ENCODE measurements at places on chromosomes 4 and X.

DNA sequence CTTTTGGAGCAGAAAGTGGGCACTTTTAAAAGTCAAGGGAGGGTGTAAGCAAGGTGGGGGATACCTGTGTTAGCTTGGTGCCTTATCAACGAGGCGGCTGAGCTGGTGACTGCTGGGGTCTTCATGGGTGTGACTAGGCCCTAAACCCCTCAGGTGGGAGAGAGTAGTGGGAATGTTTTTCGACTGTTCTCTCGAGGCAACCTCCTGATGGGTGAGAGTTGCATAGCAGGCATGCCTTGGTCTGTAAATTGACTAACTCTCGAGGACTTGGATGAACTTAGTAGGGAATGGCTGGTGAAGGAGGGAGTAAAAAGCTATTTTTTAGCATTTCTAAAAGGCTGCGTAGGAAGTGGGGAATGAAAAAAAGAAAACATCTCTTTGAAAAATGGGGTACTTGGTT, 80.0 kb downstream of the ARHGAP10 start:
- no peaks in the 10 kb centered on the region for H3K36me3 ChIP-seq
- no peak overlapping the region for H3K4me3 ChIP-seq
- peaks cover 12% of the 10 kb centered on the region for H3K4me1 ChIP-seq
- H3K27me3 ChIP-seq: no peaks in the 10 kb centered on the region

- H3K27ac ChIP-seq: no peak overlapping the region
- no peaks in the 10 kb centered on the region for H3K27me3 ChIP-seq
- no peak for DNase-seq
These were observed 1840.1 kb downstream of the PCDH7 start for GRCh38 chr4:32560306-32560705.

- peak overlapping the region; percentile 90 for H3K4me3 ChIP-seq
- peak; percentile 67 for DNase-seq
- H3K27ac ChIP-seq: peak overlapping the region; percentile 88
- H3K36me3 ChIP-seq: no peaks in the 10 kb centered on the region
These were observed 27.0 kb upstream of the TMEM131L start for GRCh38 chr4:153438916-153439756.

DNA sequence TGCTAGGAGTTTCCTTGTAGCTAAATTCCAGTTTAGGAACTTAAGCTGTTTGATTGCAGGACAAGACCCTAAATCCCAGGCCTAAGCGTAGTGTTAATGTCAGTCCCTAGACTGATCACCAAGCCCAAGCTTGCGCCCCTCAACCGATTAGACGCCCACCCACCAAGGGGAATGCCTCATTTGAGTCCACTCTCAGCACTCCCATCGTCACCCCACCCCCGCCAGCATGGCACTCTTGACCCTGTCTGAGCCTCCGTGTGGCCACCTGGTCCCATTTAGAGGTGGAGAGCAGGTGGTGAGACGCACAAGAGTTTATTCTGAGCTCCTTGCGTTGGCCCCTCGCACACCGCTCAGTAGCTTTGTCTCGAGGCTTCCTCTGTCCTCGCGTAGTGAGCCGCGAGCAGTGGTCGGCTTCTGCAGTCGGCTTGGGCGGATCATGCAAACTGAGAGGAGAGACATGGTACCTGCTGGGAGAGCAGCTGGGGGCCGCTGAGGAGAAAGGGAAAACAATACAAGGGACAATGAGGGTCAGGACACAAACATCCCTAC, 48.5 kb upstream of the ZNF157 start:
- DNase-seq: no peak
- no peaks in the 10 kb centered on the region for H3K4me1 ChIP-seq
- no peak overlapping the region for H3K4me3 ChIP-seq
- no peak overlapping the region for H3K27ac ChIP-seq
- H3K36me3 ChIP-seq: no peaks in the 10 kb centered on the region

- H3K4me3 ChIP-seq: no peak overlapping the region
- H3K27ac ChIP-seq: no peak overlapping the region
- peaks cover 4% of the 10 kb centered on the region for H3K4me1 ChIP-seq
- DNase-seq: no peak
- no peaks in the 10 kb centered on the region for H3K36me3 ChIP-seq
These were observed 18.6 kb upstream of the ZIC3 start for GRCh38 chrX:137547291-137547690.

GRCh38 chr4:154001193-154001592, 212.3 kb upstream of the SFRP2 start:
- H3K27ac ChIP-seq: no peak overlapping the region
- DNase-seq: no peak
- H3K27me3 ChIP-seq: peaks cover 50% of the 10 kb centered on the region
- H3K36me3 ChIP-seq: no peaks in the 10 kb centered on the region

- H3K27me3 ChIP-seq: no peaks in the 10 kb centered on the region
- no peak overlapping the region for H3K27ac ChIP-seq
- no peak for DNase-seq
- no peaks in the 10 kb centered on the region for H3K36me3 ChIP-seq
These were observed 332.7 kb upstream of the IGFBP7 start for GRCh38 chr4:57442831-57443291.

DNA sequence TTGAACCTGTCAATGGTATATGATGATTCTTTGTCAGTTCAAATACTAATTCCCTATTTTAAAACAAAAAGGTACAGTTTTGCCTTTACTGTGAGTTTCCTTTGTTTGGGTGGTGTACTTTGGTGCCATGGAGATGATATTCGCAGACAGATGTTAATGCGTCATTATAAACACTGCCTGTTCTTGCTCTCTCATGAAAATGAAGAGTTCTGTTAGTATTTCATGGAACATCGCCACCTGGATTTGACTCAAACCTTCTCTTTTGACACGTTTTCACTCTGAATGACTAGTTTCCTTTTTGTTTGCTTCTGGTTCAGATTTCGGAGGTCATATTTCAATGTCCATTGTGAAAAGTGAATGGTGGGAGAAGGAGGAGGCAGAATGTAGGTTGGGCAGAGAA, 6.9 kb upstream of the CTSO start:
- peaks cover 9% of the 10 kb centered on the region for H3K4me1 ChIP-seq
- DNase-seq: no peak
- H3K4me3 ChIP-seq: no peak overlapping the region
- no peak overlapping the region for H3K27ac ChIP-seq
- no peaks in the 10 kb centered on the region for H3K36me3 ChIP-seq
- H3K27me3 ChIP-seq: peaks cover 20% of the 10 kb centered on the region

DNA sequence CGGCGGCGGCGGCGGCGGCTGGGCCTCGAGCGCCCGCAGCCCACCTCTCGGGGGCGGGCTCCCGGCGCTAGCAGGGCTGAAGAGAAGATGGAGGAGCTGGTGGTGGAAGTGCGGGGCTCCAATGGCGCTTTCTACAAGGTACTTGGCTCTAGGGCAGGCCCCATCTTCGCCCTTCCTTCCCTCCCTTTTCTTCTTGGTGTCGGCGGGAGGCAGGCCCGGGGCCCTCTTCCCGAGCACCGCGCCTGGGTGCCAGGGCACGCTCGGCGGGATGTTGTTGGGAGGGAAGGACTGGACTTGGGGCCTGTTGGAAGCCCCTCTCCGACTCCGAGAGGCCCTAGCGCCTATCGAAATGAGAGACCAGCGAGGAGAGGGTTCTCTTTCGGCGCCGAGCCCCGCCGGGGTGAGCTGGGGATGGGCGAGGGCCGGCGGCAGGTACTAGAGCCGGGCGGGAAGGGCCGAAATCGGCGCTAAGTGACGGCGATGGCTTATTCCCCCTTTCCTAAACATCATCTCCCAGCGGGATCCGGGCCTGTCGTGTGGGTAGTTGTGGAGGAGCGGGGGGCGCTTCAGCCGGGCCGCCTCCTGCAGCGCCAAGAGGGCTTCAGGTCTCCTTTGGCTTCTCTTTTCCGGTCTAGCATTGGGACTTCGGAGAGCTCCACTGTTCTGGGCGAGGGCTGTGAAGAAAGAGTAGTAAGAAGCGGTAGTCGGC, 528 bp downstream of the FMR1 start:
- no peaks in the 10 kb centered on the region for H3K27me3 ChIP-seq
- H3K4me1 ChIP-seq: peaks cover 19% of the 10 kb centered on the region

DNA sequence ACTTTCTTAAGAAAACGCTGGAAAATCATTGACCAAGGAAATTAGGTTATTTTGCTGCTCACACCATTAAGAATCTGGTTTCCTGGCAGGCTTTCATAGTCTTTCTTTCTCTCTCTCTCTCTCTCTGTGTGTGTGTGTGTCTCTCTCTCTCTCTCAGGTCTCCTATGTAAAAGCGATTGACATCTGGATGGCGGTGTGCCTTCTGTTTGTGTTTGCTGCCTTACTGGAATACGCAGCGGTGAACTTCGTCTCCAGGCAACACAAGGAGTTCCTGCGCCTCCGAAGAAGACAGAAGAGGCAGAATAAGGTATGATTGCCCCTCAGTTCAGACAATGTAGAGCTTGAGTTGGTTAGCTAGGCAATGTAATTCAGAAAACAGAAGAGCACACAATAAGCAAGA, 161.2 kb downstream of the GLRA2 start:
- no peak overlapping the region for H3K4me3 ChIP-seq
- DNase-seq: no peak
- no peaks in the 10 kb centered on the region for H3K36me3 ChIP-seq
- H3K27ac ChIP-seq: no peak overlapping the region
- H3K4me1 ChIP-seq: no peaks in the 10 kb centered on the region

- peak overlapping the region; percentile 96 for H3K4me3 ChIP-seq
- H3K27ac ChIP-seq: peak overlapping the region; percentile 82
- H3K4me1 ChIP-seq: peaks cover 50% of the 10 kb centered on the region
- peak; percentile 64 for DNase-seq
- H3K36me3 ChIP-seq: no peaks in the 10 kb centered on the region
These were observed 977 bp downstream of the MAGEE1 start for GRCh38 chrX:76428243-76429130.

DNA sequence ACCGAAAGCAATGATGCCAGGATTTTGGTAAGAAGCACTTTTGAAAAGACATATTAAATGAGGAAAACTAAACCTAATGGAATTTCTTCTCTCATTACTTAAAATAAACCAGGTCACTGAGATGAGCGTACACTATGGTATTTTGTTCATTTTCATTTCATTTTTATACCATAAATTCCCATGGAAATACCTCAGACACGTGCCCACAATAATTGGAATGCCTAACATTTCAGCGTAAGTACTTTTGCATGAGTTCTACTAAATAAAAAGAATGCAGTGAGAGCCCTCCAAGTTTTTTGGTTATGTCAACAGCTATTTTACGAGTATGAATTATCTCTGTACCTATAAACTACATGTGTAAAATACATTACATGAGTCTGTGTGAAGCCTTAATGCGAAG, 3.2 kb downstream of the CAMK2D start:
- H3K4me1 ChIP-seq: peaks cover 10% of the 10 kb centered on the region
- H3K36me3 ChIP-seq: no peaks in the 10 kb centered on the region
- peak overlapping the region; percentile 53 for H3K4me3 ChIP-seq
- H3K27me3 ChIP-seq: no peaks in the 10 kb centered on the region

DNA sequence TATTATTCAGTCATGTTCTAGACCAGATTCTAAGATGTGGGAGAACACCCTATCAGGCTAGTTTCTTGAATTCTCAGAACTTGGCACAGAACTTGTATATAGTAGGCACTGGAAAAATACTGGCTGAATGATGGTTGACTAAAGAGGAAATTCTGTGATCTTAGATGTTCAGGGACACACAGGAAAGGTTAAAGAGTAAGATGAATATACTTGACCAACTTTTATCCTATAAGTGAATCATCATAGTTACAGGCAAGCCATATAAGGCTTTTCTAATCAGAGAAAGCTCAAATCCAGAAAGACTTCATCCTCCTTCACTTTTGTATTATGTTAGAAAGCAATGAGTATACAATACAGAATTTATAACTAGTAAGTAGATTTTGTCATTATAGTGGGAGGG, 53.8 kb downstream of the SEPTIN11 start:
- H3K4me1 ChIP-seq: peaks cover 41% of the 10 kb centered on the region
- peaks cover 17% of the 10 kb centered on the region for H3K36me3 ChIP-seq
- no peak overlapping the region for H3K4me3 ChIP-seq

GRCh38 chr4:108391701-108392455, 223.1 kb upstream of the LEF1 start:
- DNase-seq: no peak
- H3K27me3 ChIP-seq: no peaks in the 10 kb centered on the region
- H3K36me3 ChIP-seq: no peaks in the 10 kb centered on the region
- no peak overlapping the region for H3K27ac ChIP-seq

DNA sequence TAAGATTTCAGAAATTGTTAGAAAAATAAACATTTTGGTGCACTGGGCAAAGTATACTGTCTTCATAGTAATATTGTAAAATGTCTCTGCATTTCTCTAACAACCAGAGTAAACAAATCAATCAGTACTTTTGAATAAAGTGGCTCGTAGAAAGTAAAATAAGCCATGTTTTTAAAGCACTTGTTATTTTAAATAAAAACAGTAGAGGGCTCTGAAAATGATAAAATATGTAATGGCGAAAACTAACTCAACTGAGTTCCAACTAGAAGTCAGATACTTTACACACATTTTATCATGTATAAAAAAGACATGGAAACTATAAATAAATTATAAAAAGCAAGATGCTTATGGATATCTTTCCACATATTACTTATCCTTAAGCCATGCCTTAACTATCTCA, 1134.4 kb downstream of the PDHA2 start:
- DNase-seq: no peak
- no peaks in the 10 kb centered on the region for H3K27me3 ChIP-seq
- H3K36me3 ChIP-seq: no peaks in the 10 kb centered on the region
- no peak overlapping the region for H3K4me3 ChIP-seq

GRCh38 chr4:174209341-174209740, 74.1 kb downstream of the FBXO8 start:
- H3K4me1 ChIP-seq: peaks cover 24% of the 10 kb centered on the region
- peaks cover 5% of the 10 kb centered on the region for H3K36me3 ChIP-seq
- peaks cover 48% of the 10 kb centered on the region for H3K27me3 ChIP-seq
- H3K4me3 ChIP-seq: no peak overlapping the region

DNA sequence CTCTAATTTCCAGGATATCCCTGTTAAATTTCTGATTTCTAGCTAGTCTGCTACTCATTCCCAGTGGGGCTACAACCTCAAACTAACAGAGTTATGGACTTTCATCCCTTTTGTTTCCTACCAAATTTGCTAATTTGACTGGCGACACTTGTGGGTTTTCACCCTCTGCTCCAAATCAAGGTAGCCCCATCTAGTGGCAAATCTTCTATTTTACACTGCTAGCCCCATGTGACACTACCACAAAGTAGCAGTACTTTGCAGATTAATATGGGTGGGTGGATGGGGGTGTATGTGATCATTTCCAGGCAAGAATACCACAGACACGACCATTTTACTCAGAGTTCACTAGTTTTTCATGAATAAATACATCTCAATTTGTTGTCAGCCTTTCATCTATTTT, 150.3 kb downstream of the MSL3 start:
- no peaks in the 10 kb centered on the region for H3K27me3 ChIP-seq
- H3K4me1 ChIP-seq: peaks cover 5% of the 10 kb centered on the region
- peak; percentile 48 for DNase-seq
- H3K4me3 ChIP-seq: no peak overlapping the region
- peaks cover 27% of the 10 kb centered on the region for H3K36me3 ChIP-seq
- no peak overlapping the region for H3K27ac ChIP-seq

- no peak for DNase-seq
- no peak overlapping the region for H3K4me3 ChIP-seq
- no peaks in the 10 kb centered on the region for H3K4me1 ChIP-seq
- no peaks in the 10 kb centered on the region for H3K36me3 ChIP-seq
These were observed 37.1 kb downstream of the TRMT44 start for GRCh38 chr4:8477676-8478075.

- H3K27ac ChIP-seq: no peak overlapping the region
- H3K4me3 ChIP-seq: no peak overlapping the region
These were observed 29.7 kb downstream of the SYNPO2 start for GRCh38 chr4:118918388-118918787.
